ENCODE measurements at places on chromosomes 13 and 19. TPM values are rescaled to one million over a fixed set of nuclear protein-coding genes. Genes with fewer than 3 reads are reported as not detected.

ASF1B gene
- total RNA-seq = 77.8 TPM

GRCh38 chr19:40575326-40575725 lies 1.3 kb upstream of the SHKBP1 start:
- DNase-seq = no peak

- DNase-seq = no peak
Measured at GRCh38 chr19:6473647-6474046, 7.9 kb downstream of the DENND1C start.

- no peak for DNase-seq
Measured at GRCh38 chr19:30369833-30370232, 2.4 kb upstream of the ZNF536 start.

DNA sequence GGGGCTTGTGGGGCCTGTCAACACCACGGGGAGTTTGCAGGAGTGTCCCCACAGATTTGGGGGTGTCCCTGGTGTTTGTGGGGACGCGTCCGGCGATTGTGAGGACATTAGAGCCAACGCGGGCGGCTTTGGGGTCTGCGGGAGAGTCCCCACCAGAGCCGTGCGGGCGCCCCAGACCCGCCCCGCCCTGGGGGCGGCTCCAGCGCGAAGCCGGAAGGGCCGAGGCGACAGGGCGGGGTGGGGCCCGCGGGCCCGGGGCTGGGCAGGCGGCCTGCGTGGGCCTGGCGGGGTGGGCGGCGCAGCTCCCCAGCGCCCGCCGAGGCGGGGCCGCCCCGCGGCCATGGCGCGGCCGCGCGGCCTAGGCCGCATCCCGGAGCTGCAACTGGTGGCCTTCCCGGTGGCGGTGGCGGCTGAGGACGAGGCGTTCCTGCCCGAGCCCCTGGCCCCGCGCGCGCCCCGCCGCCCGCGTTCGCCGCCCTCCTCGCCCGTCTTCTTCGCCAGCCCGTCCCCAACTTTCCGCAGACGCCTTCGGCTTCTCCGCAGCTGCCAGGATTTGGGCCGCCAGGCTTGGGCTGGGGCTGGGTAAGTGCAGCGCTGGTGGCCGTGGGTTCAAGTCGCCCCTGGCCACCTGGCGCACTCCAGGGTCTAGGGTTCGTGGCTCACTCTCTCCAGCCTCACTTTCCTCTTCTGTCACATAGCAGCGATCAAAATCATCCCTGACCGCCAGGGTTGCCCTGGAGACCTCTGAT lies 10.3 kb downstream of the PDE4A start:
- DNase-seq = no peak

ACP7 gene
- total RNA-seq = not detected

GRCh38 chr13:60146471-60146870 lies 17.3 kb downstream of the DIAPH3 start:
- no peak for DNase-seq

DNA sequence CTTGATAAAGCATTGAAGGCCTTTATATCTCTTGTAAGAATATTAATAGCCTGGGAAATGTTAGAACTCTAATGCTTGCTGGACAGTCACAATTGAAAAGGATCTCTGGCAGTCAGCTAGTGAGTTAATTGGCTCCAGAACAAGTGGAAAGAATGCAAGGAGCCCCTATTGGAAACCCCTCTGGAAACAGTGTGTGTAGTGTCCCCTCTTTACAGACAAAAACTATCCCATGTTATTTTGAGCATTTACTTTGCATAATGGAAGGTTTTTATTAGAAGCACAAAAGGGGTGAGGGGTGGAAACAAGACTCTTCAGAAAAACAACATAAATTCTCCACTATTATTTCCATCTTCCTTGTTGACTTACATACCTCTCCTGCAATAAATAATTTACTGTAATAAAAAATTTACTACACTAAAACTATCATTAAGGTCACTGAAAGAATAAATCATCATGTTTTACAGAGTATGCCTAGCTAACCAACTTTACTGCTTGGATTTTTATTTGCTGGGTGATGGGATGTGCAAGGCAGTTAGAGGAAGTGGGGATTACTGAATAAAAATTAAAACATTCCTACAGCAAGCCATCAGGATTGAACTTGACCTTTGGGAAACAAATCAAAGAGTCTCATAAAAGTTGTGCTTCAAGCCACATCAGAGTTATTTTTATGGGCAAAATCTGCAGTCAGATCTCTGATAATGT lies 610.4 kb downstream of the TBC1D4 start:
- no peak for DNase-seq

- DNase-seq = no peak
Measured at GRCh38 chr13:101916108-101916774, 463.8 kb downstream of the ITGBL1 start.

MOB3A gene
- total RNA-seq = 3.8 TPM

C1QTNF9 gene
- total RNA-seq = not detected

ZNF700 gene
- total RNA-seq = 9.2 TPM

- DNase-seq = peak; percentile 13
Measured at GRCh38 chr19:50723735-50724521, 764 bp downstream of the CLEC11A start.

ZNF649 gene
- 11.5 TPM for total RNA-seq

- no peak for DNase-seq
Measured at GRCh38 chr19:16208064-16208759, 10.5 kb downstream of the AP1M1 start.

DNA sequence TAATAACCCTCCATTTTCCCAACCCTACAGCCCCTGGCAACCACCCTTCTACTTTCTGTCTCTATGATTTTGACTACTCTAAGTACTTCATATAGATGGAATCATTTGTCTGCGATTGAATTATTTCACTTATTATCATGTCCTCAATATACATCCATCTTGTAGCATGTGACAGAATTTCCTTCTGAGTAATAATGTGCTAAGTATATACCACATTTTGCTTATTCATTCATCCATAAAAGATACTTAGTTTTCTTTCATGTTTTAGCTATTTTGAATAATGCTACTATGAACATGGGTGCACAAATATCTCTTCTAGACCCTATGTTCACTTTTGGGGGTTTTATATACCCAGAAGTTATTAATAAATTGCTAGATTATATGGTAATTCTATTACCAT lies 17.4 kb upstream of the NDFIP2 start:
- DNase-seq = no peak

LIM2 gene
- total RNA-seq = not detected

DNA sequence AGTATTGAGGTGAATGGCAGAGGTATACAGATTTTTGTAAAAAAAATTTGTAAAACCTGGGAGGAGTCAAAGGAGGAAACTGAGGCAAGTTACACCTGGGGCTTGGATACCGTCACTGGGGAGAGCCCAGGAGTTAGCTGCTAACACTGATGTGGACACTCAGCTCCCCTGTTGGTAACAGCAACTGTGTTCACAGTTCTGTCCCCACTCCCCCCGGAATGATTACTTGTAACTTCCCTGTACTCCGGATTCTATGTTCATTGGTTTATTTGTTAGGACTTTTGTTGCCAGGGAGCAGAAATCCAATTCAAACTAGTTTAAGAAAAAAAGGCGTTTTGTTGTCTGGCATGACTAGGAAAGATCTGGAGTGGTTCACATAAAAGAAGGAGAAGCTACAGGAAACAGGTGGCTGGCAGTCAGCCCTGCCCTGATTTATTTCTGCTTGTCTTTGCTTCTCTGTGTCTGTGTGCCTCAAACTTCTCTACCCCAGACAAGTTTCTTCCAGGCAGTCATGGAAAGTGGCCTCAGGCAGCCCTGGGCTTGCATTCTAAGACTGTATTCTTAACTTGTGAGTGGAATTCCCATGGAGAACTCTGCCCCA lies 2.3 kb upstream of the GPR12 start:
- DNase-seq = no peak

- peak; percentile 85 for DNase-seq
Measured at GRCh38 chr19:47663435-47663910, 49.7 kb upstream of the EHD2 start.

RFPL4A gene
- total RNA-seq = 7.7 TPM

GRCh38 chr13:110261166-110262081 lies 45.5 kb downstream of the COL4A1 start:
- DNase-seq = no peak

METTL21C gene
- not detected for total RNA-seq

STXBP2 gene
- 2.5 TPM for total RNA-seq

DNA sequence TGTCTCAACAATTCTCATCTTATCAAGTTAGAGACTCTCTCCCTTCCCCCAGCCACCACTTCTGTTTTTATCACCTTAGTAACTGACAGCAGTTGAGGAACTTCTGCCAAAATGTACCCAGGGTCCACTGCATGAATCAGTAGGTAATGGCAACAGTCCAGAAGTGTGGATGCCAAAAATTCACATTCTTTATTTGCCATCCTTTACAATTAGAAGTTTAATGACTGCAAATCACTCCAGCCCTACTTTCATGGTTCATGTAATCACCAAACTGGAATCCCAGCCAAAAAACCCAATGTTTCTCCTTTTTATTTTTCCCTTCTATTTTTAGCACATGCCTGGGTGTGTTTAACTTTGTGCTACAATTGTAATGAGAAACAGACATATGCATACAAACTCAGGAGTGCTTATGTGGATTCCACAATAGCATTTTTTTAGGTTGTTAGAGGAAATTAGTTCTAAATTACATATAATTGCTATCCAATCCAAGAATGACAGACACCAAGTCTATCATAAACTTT lies 243.5 kb downstream of the RGCC start:
- peak; percentile 11 for DNase-seq

NCAN gene
- total RNA-seq = not detected

KLF1 gene
- total RNA-seq = not detected

GRCh38 chr19:38657633-38658222 lies 10.3 kb downstream of the ACTN4 start:
- no peak for DNase-seq

UBAC2 gene
- total RNA-seq = 29.8 TPM

SRRM5 gene
- not detected for total RNA-seq

FAAP24 gene
- 12.5 TPM for total RNA-seq

- no peak for DNase-seq
Measured at GRCh38 chr19:15213715-15214381, 13.1 kb upstream of the NOTCH3 start.

- no peak for DNase-seq
Measured at GRCh38 chr13:37956536-37956935, 87.0 kb upstream of the TRPC4 start.

GRCh38 chr19:50695251-50696093 lies 24.1 kb downstream of the SHANK1 start:
- DNase-seq = no peak

TUBB4A gene
- 9.2 TPM for total RNA-seq

GRCh38 chr19:45153339-45154063 lies 7.3 kb downstream of the NKPD1 start:
- DNase-seq = no peak

DNA sequence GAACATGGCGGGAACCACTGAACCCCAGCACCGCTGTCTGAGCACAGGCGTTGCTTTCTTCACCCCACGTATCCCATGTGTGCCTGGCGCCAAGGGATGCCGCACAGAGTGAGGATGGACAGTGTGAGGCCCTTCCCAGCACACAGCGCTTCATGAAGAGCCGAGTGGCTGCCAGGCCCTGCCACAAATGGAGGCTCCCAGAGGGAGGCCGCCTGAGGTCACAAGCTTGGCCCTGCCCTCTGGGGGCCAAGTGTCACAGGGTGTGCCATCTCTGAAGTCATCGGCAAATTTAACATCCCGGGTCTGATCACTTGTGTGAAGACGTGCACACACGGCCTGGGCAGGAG lies 24.4 kb downstream of the MPND start:
- DNase-seq = no peak

DNA sequence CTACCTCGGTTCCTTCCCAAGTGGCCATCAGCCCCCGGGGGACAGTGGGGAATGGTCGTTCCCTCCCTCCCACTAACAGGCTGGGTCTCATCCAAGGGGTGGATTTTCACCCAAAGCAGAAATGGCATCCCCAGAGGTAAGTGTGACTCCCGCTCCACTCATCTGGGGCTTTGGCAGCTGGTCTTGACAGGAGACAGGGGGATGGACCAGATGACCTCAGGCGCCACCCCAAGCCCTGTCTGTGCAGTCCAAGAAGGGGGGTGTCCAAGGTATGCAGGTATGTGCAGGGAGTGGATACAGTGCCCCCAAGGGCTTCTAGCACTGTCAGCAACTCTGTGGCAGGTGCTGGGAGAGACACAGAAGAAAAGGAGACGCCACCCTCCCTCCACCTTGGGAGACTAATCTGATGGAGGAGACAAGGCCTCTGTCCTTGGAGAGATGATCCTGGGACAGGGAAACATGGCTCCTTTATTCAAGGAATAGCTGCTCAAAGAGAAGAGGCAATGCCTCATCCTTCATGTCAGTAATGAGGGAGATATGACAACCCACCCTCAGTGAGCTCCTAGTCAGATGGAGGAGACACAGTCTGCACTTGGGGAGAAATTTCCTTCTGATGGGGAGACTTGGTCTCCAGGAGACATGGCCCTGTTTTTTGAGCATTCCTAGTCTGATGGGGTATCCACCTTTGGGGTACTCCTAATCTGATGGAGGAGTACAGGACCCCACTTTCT lies 7.7 kb downstream of the CEACAM16 start:
- DNase-seq = no peak

ZNF221 gene
- total RNA-seq = 1.1 TPM

DNA sequence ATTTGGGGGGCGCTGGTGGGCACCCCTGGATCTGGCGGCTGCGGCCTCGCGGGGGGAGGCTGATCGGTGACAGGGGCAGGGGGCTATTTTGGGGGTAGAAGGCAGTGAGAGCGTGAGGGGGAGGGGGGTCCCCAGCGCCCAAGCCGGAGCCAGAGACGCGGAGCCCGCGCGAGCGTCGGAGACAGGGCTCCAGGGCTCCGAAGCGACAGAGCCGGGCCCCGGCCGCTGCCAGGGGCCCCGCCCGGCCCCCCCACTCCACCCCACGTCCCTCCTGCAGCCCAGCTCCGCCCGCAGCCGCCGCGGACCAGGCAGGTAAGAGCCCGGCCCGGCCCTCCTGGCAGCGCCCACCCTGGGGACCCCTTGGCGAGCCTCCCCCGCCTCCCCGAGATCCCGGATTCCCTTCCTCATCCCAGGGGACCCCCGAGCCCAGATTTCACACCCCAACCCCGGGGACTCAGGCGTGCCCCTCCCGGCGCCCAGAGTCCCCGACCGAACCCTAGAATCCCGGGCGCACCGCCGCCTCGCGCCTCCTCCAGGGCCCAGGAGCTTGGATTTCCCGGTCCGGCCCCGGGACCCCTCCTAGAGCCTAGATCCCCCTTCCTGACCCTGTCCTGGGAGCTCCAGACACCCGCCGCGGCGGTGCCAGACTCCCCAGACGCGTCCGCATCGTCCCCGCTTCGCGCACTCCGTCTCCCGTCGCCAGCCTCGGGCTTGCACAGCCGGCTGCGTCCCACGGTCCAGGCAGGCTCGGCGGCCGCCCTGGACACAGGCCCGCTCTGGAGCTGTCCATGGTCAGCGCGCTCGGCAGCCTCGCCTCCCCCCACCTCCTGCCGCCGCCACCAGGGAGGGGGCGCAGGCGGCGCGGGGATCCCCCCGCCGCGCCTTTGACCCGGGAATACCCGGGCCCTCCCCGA lies at the start of gene PPFIA3:
PPFIA3 (plus strand) TSS at position 134 of the 914 bp plus-strand sequence. CDS start 8,330 bp downstream, outside the sequence.
- peak; percentile 52 for DNase-seq

FAM98C gene
- total RNA-seq = 19.7 TPM

LHFPL6 gene
- total RNA-seq = 4.1 TPM

NLRP11 gene
- 2.4 TPM for total RNA-seq

DNA sequence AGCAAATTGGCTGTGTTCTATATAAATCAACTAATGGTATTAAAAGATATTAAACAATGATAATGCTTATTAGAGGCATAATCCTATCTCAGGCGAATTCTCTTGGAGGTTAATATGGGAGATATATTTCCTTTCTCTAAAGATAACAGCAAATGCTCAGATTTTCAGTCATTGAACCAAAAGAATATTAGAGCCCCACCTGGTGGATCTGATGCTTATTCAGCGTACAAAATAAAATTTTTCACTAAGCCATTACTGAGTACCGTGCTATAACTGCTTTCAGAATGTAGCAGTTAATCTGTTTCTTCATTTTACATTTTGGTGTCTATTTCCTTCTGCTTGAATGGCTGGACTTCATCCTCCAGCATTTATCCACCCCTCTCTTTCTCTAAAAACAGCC lies 143.3 kb upstream of the IPO5 start:
- peak; percentile 4 for DNase-seq
